ENCODE measurements at places on chromosomes 5 and 9.

- DNase-seq = no peak
Measured at GRCh38 chr5:53211799-53212198, 102.2 kb upstream of the MOCS2 start.

GRCh38 chr5:175328176-175328575 lies 115.8 kb downstream of the DRD1 start:
- DNase-seq = no peak

DNA sequence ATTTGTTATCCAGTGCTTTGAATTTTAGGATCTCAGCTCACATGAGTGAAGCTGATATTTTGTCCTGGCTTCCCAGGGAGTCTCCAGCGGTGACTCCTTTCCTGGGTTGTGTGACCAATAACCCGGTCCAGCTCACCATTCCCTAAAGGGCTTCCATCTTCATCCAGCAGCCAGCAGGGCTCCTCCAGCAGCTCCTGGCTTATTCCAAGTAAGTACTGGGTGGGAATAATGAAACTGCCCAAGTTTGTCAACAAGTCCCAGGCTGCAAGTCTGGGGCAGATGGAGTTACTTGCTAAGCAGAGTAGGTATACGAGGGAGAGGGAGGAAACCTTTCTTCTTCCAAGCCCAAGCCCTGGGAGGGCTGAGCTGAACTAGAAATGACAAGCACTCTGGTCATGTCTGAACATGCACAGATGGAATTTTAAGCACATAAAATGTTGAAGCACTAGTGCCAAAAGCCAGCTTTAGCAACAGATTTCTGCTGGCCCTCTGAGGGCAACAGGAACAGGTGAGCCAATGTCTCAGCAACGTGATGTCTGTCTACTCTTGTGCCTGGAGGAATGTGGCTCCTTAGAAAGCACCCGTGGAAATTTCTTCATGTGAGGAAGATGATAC lies 153.7 kb upstream of the DAPK1 start:
- DNase-seq = no peak

- DNase-seq = no peak
Measured at GRCh38 chr9:106874031-106874430, 11.1 kb downstream of the ZNF462 start.

DNA sequence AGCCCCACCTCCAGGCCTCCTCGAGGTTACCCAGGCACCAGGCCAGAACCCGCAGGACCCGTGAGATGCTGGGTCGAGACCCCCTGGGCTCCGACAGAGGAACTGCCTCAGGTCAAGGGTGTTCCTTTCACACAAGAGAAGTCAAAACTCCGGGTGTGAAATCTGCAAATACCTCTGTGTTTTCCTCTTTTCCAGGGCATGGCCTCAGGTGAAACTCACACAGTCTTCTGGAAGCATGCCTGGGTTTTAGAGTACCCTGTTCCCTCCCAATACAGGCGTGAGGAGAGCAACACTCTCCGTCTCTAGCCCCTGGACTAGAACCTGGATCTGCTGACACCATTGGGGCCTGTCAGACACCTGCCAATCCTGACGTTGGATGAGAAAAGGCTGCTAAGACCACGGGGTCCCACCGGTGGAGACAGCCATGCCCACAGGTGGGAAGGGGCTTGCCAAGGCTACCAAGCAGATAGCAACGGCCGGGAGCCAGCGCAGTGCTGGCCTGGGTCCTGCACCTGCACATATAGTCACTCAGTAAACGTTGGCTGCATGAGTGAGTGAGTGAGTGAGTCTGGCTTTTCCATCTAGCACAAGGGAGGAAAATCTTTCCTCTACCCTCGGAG lies 182.0 kb upstream of the PPP1R26 start:
- DNase-seq = no peak

DNA sequence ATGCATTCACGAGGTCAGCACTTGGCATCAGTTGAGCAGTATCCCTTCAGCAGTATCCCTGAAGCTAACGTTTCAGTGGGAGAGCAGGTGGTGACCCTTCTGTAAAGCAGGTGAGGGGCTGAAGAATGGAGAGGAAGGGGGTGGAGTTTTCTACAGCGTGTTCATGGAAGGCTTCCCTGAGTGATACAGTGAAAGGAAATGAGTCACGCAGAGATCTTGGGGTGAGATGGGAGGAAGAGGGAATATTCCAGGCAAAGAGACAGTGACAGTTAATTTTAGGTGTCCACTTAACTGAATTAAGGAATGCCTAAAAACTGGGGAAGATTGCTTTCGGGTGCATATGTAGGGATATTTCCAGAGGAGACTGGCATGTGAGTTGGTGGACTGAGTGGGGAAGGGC lies 25.7 kb downstream of the TAS2R1 start:
- no peak for DNase-seq

DNA sequence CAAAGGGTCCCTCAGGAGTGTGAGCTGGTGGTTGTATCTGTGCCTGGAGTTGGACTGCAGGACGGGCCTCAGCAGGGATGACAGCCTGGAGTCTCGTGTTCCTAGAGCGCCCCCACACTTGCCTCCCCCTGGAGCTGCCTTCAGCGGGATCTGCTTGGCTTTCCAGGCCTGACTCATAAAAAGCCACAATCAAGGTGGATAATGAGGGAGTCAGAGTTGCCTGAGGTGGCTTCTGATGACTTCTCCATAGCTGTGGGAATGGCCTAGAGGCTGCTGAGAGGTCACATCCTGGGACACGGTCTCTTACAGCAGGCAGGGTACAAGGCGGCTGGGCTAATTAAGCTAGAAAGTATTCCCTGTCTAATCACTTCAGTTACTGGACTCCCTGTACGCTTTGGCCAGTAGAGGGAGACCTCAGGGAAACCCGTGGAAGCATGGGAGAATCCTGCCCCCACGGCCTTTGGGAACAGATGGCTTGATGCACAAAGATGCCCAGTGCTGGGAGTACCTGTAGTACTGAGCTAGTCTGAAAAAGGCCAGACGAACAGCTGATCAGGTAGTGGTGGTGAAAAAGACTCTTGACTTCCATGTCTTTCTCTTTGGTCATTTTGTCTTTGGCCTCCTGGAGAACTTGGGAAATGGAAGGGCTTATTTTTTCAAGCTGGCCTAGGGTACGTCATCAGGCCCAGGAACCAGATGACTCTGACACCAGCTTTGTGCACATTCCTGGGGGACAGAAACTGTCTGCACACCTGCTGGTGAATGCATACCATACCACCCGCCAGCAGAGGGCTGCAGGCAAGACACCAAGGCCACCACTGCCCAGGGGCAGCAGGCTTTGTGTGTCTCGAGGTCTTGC lies 16.1 kb upstream of the FRRS1L start:
- no peak for DNase-seq

GRCh38 chr9:79256691-79257213 lies 315.0 kb upstream of the TLE4 start:
- DNase-seq = no peak

GRCh38 chr5:126104951-126105350 lies 318.3 kb upstream of the GRAMD2B start:
- DNase-seq = no peak

GRCh38 chr9:114924327-114924726 lies 6.1 kb downstream of the TNFSF8 start:
- no peak for DNase-seq

GRCh38 chr5:132830436-132831094 lies at the start of gene SHROOM1:
Gene SHROOM1, minus strand, starts transcription at chr5:132830647. Its CDS starts 4,507 bp downstream, at chr5:132826140.
- no peak for DNase-seq

DNA sequence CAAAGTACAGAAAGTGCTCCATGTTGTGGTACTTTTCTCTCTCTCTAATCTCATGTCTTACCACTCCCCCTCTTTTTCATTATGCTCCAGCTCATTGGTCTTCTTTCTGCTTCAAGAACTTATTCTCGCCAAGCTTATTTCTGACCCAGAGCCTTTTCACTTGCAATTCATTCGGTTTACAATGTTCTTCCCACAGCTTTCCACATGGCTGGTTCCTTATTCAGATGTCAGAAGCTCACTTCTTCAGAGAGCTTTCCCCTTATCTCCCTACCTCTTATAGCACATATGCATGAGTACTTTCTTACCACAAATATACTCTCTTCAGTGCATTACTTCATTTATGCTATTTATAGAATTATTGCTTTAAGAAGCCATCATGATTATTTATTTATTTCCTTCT lies 338.8 kb upstream of the ATP10B start:
- DNase-seq = no peak

DNA sequence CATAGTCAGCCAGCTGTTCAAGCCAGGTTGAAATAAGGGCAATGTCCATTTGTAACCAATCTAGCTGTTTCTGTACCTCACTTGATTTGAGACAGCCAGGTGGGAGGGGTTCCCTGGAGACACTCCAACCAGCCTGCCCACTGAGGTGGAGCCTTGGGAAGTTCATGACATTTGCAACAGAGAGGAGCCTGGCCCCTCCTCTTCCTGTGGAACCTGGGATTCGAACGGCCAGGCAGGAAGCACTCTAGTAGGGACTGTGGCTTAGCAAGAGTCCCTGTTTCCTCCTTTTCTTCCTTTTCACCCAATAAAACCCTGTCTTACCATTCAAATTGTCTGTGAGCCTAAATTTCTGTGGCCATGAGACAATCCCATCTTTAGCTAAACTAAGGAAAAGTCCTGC lies 312.3 kb upstream of the NMUR2 start:
- DNase-seq = no peak

- DNase-seq = no peak
Measured at GRCh38 chr5:50717651-50718050, 51.2 kb downstream of the PARP8 start.

Measured in anterior cingulate cortex (tissue), 58 donors.